Right lung (tissue), 10 donors: ENCODE measurements at places on chromosomes 6 and 20.

GRCh38 chr6:135493218-135493961 lies 4.2 kb downstream of the AHI1 start:
- no peak for DNase-seq

DNA sequence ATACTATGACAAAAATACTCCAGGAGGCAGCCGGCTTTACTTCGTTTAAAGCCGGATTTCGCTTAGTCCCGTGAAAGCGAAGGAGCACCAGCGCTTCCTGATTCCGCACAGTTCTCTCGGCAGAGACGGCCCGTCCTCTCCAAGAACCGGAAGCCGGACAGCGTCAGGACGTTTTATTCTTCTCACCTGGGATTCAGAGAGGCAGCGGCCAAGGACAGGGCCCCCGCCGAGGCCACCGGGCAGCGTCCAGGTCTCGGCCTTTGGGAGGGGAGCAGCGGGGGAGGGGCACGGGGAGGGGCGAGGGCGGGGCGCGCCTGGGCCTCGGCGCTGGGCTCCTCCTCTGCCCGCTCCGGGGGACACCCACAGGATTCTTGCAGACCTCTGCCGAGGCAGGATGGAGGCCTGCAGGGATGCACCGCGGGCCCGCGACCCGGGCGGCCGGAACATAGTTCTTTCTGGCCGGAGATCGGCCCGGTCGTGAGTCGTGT lies 2.8 kb upstream of the DIDO1 start:
- DNase-seq: no peak

- DNase-seq: no peak
Observed at GRCh38 chr6:155301867-155302266, 12.4 kb downstream of the TFB1M start.

GRCh38 chr6:43492673-43493072 lies 15.3 kb downstream of the TJAP1 start:
- no peak for DNase-seq

DNA sequence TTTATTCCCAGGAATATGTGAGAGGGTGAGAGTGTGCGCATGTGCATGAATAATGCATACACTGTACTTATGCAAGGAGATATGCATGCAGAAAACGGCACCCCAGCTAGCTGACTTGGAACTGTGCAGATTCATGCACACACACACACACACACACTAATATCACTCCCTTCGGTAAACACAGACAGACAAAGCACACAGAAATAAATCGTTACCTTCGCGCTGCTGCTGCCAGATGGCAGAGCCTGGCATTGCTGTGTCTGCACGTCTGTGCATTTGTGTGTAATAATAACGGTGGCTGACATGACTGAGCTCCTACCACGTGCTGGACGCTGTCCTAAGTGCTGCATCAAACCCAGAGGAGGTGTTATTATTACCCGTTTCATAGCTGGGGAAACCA lies 36.8 kb downstream of the PREX1 start:
- no peak for DNase-seq

DNA sequence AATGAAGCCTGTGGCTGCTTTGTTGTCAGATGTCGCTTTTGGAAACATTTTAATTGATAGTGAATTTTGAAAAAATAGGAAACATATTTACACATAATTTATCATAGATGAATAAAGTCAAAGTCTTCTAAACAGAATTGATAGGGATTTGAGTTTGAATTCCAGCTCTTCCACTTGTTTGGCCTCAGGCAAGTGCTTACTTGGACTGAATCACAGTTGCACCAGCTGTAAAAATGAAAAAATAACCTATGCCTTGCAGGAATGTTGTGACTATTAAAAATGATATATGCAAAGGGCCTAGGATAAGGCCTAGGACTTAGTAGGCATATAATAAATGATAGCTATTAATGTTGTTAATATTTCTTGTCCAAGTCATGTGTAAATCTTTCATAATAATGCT lies 618.5 kb upstream of the MMS22L start:
- DNase-seq: no peak

GRCh38 chr20:51411870-51412269 lies 130.6 kb downstream of the NFATC2 start:
- no peak for DNase-seq

DNA sequence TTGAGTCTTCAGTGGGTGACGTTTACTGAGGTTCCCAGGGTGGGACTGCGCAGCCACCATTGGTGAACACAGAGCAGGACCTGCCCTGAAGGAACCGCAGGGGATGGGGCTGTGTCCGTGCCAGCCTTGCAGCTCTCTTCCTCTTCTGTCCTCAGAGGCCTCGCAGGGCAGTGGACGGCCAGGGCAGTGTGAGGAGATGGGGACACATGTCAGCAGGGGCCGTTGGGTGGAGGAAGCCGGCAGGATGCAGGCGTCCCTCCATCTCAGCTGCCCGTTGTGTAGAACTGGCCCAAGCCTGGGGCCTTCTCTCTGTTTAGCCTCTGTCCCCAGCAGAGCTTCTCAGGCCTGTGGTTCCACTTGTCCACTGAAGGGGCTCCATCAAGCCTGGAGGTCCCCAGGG lies 53.6 kb upstream of the SMOC2 start:
- DNase-seq: no peak

- DNase-seq: no peak
Observed at GRCh38 chr6:125812394-125813292, 21.9 kb downstream of the NCOA7 start.

- DNase-seq: no peak
Observed at GRCh38 chr20:6468423-6469116, 298.9 kb upstream of the BMP2 start.

DNA sequence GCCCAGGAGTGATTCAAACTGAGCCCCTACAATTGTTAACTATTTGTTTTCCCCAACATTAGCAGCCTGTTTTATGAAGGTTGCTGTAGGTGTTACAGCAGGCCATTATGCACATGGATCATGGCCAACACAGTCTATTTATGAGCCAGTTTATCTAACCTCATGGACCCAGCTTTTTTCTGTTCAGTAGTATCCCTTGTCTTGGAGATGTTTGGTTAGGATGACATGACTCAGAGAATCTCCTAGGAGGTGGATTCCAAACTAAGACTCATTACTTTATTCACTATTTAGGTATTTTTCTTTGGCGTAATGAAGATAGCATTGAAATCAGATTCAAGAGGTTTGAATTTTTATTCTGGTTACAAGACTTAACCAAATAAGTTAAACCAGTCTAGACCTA lies 62.8 kb upstream of the TFB1M start:
- no peak for DNase-seq

DNA sequence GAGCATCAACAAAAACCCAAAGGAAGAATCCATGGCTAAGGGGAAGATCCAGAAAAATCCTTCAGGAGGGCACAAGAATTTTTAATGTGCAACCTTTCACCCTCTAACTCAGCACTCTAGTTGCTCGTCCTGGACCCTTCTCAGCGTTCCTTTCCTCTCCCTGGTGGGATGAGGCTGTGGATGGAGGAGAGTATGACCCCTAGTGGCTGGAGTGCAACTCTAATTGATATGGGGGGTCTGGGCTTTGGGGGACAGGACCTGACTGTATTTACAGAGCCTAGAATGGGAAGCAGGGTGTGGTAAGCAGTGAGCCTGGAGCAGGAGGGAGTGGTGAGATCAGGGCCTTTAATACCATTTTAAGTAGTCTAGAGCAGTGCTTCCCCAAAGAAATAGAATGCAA lies 83.9 kb upstream of the CEP85L start:
- no peak for DNase-seq

GRCh38 chr6:24876499-24877465 lies 59.0 kb downstream of the RIPOR2 start:
- no peak for DNase-seq

GRCh38 chr6:81465859-81466258 lies 286.6 kb downstream of the TENT5A start:
- no peak for DNase-seq

DNA sequence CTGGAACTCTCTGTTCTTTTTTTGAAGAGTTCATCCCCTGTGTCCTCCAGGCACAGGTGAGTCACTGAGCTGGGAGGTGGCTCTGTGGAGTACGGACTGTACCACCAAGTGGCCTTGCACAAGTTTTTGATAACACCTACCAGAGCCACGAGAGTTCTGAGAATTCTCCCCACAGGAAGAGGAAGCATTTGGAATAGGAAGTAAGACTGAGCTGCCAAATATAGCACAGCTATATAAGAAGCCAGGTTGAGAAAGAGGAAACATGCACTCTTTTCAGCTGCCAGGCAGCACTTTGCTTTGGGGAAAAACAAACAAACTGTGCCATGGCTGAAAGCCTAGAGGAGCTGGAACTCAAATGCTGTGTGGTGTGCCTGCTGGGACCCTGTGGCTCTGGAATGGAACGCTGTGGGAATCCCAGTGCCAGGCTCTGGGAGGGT lies 70.8 kb upstream of the RIPOR2 start:
- peak; percentile 50 for DNase-seq

DNA sequence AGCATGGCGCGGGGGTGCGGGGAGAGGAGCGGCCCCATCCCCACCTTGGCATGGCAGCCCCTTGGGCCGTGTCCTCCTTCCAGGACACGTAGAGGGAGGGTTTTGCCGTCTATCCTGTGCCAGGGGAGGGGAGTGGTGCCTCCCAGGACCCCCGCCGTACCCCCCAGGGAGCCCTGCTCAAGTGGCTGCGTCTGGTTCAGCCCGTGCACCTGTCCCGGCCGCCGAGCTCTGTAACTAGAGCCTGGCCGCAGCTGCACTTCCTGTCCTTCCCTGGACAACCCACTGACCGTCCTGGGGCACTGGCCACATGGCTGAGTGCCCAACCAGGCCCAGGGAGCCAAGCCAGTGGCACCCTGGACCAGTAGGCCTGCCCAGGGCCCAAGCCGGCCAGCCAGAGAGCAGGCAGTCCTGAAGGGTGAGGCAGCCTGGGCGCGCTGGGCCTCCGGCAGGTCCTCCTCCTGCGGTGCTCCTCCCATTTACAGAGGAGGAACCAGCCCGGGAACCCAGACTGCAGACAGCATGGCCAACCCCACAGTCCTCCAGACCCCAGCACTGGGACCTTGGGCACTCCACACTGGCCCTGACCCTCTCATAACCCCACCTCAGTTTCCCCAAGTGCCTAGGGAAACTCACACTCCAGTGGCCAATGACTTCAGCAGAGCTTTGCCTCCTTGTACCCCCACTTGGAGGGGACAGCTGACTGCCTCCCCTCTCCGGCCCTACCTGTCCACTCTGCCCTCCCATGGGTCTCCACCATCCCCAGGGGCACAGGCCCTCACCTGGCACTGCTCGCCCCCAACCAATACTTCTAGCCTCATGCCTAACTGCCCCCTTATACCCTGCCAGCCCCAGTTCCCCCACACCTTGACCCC lies 8.7 kb downstream of the LAMA5 start:
- no peak for DNase-seq

GRCh38 chr6:161683400-161683799 lies 409.5 kb upstream of the AGPAT4 start:
- DNase-seq: no peak

GRCh38 chr6:141202626-141203025 lies 930.1 kb upstream of the GJE1 start:
- no peak for DNase-seq
